ENCODE measurements at places on chromosomes 6 and 20. TPM values are rescaled to one million over a fixed set of nuclear protein-coding genes. Genes with fewer than 3 reads are reported as not detected.

Gene MUC21
- 721 TPM for total RNA-seq

Gene GLP1R
- 0.08 TPM for total RNA-seq

Gene PRPH2
- 0.08 TPM for total RNA-seq

Gene SLCO4A1
- total RNA-seq = 13.7 TPM

Gene HLA-DPB1
- 10.5 TPM for total RNA-seq

Gene TTPAL
- 19.4 TPM for total RNA-seq

Gene STMND1
- not detected for total RNA-seq

Gene TNFRSF6B
- total RNA-seq = 4.5 TPM

Gene TSHZ2
- total RNA-seq = 10.3 TPM

Gene OR2B6
- not detected for total RNA-seq

Gene CALHM6
- 0.20 TPM for total RNA-seq

Gene PI3
- 1,694 TPM for total RNA-seq

Gene MEA1
- total RNA-seq = 46.1 TPM

Gene C6orf118
- not detected for total RNA-seq

Gene TSBP1
- total RNA-seq = not detected

Gene LRP11
- 41.8 TPM for total RNA-seq

Gene AIF1
- 3.3 TPM for total RNA-seq

Data from esophagus mucosa (tissue), 1 donor.